Osteocyte (in vitro differentiated cells): ENCODE measurements at places on chromosomes 11 and 22.

DNA sequence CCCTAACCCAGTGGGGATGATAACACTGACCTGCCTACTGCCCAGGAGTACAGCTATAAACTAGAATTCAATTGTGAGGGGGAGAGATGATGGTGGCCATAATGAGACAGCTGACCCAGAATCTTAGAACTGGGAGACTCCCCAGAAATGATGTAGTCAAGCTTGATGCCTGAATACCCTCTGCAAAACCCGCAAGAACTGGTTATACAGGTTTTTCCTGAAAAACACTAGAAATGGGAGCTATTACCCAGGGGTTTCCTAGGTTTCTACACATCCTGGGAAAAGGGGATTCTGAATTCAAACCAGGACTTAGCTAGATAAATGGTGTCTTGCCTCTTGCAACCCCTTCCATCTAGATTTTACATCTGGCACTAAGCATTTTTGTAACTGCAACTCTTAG lies 113.8 kb upstream of the NARS2 start:
- peaks cover 19% of the 10 kb centered on the region for H3K4me1 ChIP-seq
- peaks cover 26% of the 10 kb centered on the region for H3K36me3 ChIP-seq
- H3K27me3 ChIP-seq = no peaks in the 10 kb centered on the region
- no peak overlapping the region for H3K27ac ChIP-seq
- H3K4me3 ChIP-seq = no peak overlapping the region

- H3K36me3 ChIP-seq = no peaks in the 10 kb centered on the region
- peaks cover 11% of the 10 kb centered on the region for H3K4me1 ChIP-seq
- H3K4me3 ChIP-seq = no peak overlapping the region
- DNase-seq = no peak
- peaks cover 2% of the 10 kb centered on the region for H3K27me3 ChIP-seq
These were observed 808.7 kb downstream of the KCNA4 start for GRCh38 chr11:29208117-29208516.

DNA sequence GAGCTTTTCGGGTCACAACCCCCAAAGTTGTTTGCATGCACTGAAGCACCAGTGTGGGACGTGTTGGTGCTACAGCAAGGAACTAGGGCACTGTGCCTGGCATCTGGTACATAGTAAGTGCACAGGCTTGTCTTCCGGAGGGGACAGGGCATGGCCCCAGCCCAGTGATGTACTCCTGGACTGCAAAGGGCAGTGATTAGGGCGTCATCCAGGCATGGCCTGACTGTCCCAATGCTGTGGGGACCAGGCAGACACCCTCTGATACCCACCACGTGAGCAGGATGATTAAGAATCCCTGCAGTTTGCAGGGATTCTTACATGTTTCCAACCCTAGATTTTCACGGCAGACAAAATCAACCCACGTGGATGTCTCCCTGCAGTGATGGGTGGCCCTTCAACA lies 50.0 kb upstream of the RFPL3 start:
- H3K27me3 ChIP-seq = peaks cover 3% of the 10 kb centered on the region
- H3K36me3 ChIP-seq = no peaks in the 10 kb centered on the region
- no peak overlapping the region for H3K27ac ChIP-seq
- H3K4me1 ChIP-seq = no peaks in the 10 kb centered on the region

GRCh38 chr22:33221568-33221967 lies 163.4 kb upstream of the SYN3 start:
- H3K27me3 ChIP-seq = no peaks in the 10 kb centered on the region
- H3K4me1 ChIP-seq = no peaks in the 10 kb centered on the region
- no peak overlapping the region for H3K4me3 ChIP-seq
- H3K36me3 ChIP-seq = no peaks in the 10 kb centered on the region

- no peaks in the 10 kb centered on the region for H3K4me1 ChIP-seq
- H3K27me3 ChIP-seq = no peaks in the 10 kb centered on the region
- no peak for DNase-seq
- no peak overlapping the region for H3K27ac ChIP-seq
These were observed 6.3 kb downstream of the OPCML start for GRCh38 chr11:133525976-133526375.

GRCh38 chr11:64627371-64627770 lies 36.4 kb downstream of the SLC22A12 start:
- no peak for DNase-seq
- no peaks in the 10 kb centered on the region for H3K36me3 ChIP-seq
- no peak overlapping the region for H3K27ac ChIP-seq
- peaks cover 16% of the 10 kb centered on the region for H3K27me3 ChIP-seq

DNA sequence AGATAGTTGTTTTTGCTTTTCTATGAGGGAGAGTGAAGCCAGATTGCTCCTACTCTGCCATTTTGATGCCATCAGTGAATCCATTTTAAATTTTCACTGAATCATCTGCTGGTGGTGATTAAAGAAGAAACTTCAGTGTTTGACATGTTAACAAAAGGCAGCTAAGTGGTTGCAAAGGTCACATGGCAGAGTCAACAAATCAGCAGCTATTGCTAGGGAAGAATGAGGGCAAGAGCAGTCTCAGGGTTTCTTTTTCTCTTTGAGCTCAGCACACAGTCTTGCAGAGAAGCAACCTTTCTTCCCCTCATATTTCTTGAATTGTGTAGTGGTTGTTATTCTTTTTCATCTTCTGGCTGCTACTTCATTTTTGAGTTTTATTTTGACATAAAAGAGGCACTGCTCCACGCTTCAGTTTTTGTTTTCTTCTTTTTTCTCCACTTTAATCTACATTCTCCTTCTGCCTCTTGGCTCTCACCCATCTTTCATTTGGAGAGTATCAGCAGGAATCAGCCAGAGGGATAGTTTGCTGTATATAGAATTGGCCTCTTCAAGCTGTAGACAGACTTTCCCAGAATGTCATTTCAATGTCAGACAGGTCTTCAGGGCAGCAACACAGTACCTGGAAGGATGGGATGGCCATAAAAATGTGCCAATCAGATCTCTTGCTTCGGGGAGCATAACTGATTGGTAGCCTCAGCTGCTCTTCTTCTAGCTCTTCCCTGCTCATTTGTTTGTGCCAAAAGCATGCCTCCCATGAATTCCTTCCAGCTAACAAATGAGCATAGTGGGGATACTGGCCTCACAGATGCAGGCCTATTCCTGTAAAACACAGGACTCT lies 153.9 kb downstream of the TRPC6 start:
- peaks cover 15% of the 10 kb centered on the region for H3K27me3 ChIP-seq
- peak overlapping the region; percentile 35 for H3K27ac ChIP-seq
- H3K36me3 ChIP-seq = peaks cover 9% of the 10 kb centered on the region
- DNase-seq = no peak

DNA sequence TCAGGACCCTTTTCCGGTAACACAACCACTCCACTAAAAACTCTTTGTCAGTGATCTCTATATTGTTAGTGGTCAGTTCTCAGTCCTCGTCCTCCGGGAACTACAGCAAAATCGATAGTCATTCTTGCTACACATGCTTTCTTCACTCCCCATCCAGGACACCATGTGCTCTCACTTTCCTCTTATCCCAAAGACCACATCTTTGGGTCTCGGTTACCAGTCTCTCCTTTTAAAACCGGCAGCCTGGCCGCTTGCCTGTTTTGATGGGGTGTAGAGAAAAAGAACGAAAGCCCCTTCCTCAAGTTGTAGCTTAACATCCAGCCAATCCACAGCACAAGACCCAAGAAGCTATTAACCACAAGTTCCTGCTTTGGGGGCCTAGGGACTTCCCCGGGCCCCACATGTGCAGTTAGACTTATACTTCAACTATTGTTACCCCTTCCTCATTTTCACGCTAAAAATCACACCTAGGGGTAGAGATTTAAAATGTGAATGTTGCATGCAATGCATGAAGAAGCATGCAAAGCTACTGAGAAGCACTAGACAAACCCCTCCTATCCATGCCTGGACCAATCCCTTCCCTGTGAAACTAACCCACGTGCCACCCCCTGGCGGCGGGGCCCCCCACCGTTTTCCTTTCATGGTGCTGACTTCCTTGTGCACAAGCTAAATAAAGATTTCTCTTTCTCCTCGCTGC lies 1.5 kb upstream of the TOLLIP start:
- H3K4me3 ChIP-seq = peak overlapping the region; percentile 81
- peak overlapping the region; percentile 76 for H3K27ac ChIP-seq
- peaks cover 32% of the 10 kb centered on the region for H3K27me3 ChIP-seq
- H3K4me1 ChIP-seq = peaks cover 24% of the 10 kb centered on the region
- H3K36me3 ChIP-seq = peaks cover 5% of the 10 kb centered on the region

DNA sequence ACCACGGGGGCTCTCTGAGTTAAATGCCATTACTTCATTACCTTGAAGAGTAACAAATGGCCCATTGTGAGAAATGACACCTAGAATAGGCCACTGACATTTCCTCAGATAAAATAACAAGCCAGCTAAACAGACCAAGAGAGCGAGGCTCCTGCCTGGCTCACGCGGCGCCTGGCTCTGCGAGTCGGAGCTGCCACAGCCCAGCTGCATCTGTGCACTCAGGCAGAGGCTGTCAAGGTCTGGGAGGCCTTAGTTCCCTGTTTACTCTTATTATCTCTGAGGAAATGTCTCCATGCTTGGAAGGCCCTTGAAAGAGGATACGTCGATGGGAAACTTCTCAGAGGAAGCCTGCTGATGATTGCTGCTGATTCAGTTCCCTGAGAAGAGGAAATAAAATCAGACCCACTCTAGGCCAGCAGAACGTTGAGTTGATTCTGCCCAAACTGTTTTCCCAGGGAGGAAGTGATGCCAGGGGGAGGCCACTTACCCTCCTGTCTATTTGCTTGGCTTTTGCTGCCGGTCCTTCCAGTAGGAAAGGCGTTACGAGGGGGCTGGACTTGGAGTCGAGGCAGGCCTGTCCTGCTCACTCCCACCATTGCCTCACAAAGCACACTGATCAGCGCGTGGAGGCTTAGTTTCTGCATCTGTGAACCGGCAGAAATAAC lies 208.8 kb downstream of the TBC1D22A start:
- H3K4me3 ChIP-seq = no peak overlapping the region
- H3K27ac ChIP-seq = no peak overlapping the region
- DNase-seq = peak; percentile 44

DNA sequence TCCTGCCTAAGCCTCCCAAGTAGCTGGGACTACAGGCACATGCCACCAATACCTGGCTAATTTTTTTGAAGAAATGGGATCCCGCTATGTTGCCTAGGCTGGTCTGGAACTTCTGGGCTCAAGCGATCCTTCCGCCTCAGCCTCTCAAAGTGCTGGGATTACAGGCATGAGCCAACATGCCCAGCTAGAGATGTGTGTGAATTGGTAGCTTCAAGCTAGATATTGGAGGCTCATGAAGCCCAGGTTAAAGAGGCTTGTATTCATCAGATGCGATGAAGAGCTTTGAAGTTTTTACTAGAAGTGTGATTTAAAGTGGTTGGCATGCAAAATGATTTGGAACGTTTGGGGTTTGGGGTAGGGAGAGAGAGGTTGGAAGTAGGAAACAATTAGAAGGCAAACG lies 19.6 kb downstream of the NF2 start:
- no peak for DNase-seq
- no peaks in the 10 kb centered on the region for H3K27me3 ChIP-seq
- no peaks in the 10 kb centered on the region for H3K36me3 ChIP-seq
- no peak overlapping the region for H3K4me3 ChIP-seq
- H3K27ac ChIP-seq = peak overlapping the region; percentile 89
